ENCODE measurements at places on chromosomes 7 and 10.

- H3K27ac ChIP-seq: no peak overlapping the region
- no peaks in the 10 kb centered on the region for H3K4me1 ChIP-seq
- peaks cover 4% of the 10 kb centered on the region for H3K36me3 ChIP-seq
- H3K4me3 ChIP-seq: no peak overlapping the region
- no peaks in the 10 kb centered on the region for H3K27me3 ChIP-seq
- no peak for DNase-seq
These were observed 137.7 kb downstream of the ZMIZ1 start for GRCh38 chr10:79206300-79207095.

DNA sequence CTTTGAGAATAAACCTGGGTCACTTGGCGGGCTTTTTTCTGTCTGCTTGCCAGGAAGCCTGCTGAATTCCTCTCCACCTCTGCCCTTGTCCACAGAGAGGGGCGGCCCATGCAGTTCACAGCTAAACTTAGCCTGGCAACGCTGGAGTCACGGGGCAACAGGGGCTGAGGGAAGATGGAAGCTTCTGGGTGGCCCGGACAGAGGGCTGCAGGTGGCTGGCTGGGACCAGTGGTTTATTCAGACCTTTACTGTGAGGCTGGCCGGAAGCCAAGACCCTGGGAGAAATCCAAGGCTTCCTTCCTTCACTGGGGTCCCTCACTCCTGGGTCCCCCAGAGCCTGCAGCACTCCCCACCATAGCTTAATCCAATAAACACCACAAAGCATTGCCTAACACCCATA is 17.0 kb downstream of the ITPRIP start:
- no peaks in the 10 kb centered on the region for H3K27me3 ChIP-seq
- H3K36me3 ChIP-seq: peaks cover 33% of the 10 kb centered on the region
- peak overlapping the region; percentile 69 for H3K4me3 ChIP-seq

DNA sequence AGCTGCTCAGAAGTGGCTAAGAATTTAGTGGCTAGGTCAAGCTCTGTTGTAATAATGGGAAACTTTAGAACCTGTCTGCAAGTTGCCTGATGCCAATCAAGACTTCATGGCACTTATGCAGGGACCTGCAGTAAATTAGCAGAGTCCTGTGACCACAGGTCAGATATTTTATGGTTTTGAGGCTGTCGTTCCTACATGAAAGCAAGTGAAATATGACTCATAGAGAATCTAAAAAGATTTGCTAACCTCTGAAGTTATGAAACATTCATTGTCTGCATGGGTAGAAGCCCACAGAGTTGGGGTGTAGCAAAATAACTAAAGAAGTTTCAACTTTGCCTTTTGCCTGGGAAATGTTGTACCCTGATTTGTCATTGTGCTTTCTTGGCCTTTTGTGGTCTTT is 32.3 kb downstream of the SLC39A12 start:
- no peaks in the 10 kb centered on the region for H3K4me1 ChIP-seq
- H3K27ac ChIP-seq: no peak overlapping the region
- DNase-seq: no peak

DNA sequence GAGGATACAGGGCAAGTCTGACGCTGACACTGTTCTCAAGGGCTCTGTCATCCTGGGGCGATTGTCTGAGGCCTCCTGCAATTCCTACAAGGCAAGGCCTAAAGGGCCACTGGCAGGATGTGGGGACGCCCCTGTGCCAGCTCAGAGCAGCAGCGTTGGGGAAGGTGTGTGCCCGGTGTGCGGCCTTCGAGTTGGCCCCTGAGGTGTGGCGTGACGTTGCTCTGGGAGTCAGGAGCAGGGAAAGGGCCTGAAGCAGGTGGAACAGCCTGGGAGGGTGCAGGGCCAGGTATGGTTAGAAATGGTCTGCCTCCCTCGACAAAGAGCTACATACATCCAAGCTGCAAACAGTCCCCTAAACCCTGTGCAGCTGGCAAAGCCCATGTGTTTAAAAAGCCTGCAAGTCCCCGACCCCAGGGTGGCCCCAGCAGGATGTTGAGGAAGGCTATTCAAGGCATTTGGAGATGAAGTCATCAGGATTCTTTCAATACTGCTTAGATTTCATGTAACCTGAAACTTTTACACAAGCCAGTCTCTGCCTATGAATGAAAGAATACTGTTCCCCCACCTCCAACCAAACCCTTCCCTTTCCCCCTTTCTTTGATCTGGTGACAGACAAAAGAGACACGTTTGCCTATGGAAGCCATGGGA is 142.5 kb upstream of the TNS3 start:
- H3K4me1 ChIP-seq: no peaks in the 10 kb centered on the region
- H3K36me3 ChIP-seq: no peaks in the 10 kb centered on the region
- H3K27me3 ChIP-seq: no peaks in the 10 kb centered on the region
- H3K27ac ChIP-seq: no peak overlapping the region
- no peak for DNase-seq
- no peak overlapping the region for H3K4me3 ChIP-seq

- no peaks in the 10 kb centered on the region for H3K4me1 ChIP-seq
- peaks cover 2% of the 10 kb centered on the region for H3K36me3 ChIP-seq
- DNase-seq: no peak
- H3K27me3 ChIP-seq: peaks cover 38% of the 10 kb centered on the region
- no peak overlapping the region for H3K4me3 ChIP-seq
These were observed 48.4 kb upstream of the CCDC3 start for GRCh38 chr10:13049774-13050420.

DNA sequence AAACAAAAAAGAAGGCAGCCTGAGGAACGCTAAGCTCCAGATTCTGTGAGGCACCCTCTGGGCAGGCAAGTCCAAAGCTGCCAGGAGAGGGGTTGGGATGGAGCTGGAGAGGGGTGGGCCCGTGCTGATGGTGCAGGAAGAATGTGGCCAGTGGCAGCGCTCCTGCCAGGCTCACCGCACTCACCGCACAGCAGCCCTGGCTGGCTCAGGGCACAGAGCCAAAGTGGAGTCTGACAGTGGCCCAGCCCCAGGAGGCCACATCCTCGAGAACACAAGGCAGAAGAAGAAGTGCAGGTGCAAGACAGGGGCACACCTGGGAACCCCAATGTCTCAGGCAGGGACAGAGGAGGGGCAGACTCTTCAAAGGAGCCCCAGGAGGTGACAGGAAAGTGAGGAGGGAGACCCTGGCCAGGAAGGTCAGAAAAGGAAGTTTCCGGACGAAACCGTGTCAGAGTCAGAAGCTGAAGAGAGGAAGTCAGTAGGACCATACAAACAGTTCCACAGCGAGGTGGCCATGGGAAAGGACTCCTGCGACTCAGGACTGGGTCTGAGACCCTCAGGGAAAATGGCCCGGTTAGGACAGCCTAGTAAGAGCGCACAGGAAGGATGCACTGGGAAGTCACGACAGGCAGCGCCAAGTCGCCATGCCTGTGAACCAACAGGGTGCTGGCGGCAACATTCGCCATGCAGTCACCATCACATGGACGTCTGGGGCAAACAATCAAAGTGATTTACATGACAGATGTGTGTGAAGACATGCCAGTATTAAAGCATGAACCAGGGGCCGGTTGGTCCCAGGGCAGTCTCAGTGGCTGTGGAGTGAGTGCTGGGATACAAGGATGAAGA is 54.4 kb downstream of the COBL start:
- no peak overlapping the region for H3K4me3 ChIP-seq
- H3K27me3 ChIP-seq: peaks cover 21% of the 10 kb centered on the region

DNA sequence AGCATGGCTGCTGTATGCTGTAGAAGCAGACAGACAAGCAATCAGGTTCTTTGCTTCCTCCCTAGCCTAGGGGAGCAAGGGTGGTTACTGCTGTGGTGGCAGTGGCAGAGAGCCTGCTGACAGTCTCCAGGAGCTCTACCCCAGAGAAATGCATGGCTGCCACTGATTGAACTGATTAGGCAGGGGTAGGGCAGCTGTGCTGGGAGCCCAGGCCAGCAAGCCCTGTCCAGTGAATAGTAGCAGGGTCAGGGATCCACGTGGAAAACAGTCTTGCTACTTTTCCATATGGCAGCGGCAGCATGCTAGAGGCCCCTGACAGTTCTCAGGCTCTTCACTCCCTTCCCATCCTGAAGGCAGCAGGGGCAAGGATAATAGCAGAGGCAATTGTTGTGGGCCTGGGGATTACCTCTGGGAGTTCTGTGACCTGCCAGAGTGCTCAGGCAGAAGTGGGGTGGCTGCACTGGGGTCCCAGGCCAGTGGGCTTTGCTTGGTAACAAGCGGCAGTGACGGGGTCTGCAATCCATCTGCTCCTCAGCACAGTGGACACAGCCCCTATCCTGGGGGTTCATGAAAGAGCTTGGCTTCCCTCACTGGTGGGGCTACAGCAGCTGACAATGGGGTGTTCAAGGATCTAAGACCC is 558.8 kb upstream of the GHITM start:
- no peak for DNase-seq
- no peak overlapping the region for H3K27ac ChIP-seq
- no peaks in the 10 kb centered on the region for H3K36me3 ChIP-seq
- H3K27me3 ChIP-seq: no peaks in the 10 kb centered on the region
- H3K4me1 ChIP-seq: no peaks in the 10 kb centered on the region

DNA sequence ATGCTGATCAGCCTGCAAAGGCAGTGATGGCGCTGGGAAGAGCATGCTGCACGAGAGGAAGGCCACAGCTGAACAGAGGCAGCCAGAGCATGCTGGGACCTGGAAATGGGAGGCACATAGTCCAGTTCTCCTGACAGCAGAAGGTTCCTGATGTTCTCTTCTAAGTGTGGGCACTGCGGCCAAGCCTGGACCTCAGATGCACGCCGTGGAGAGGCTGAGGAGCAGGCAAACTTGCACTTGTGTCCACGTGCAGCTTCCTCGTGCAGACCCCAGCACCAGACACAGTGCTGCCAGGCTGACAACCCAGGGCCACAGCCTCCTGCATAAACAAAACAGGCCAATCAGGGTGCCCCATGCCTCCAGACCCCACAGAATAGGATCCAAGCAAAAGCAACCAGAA is 93.5 kb upstream of the LANCL2 start:
- H3K27ac ChIP-seq: no peak overlapping the region
- DNase-seq: no peak
- no peaks in the 10 kb centered on the region for H3K36me3 ChIP-seq
- H3K4me1 ChIP-seq: no peaks in the 10 kb centered on the region

GRCh38 chr10:129790715-129791446 is 173.2 kb downstream of the EBF3 start:
- peaks cover 6% of the 10 kb centered on the region for H3K36me3 ChIP-seq
- no peak for DNase-seq
- no peaks in the 10 kb centered on the region for H3K27me3 ChIP-seq
- H3K4me1 ChIP-seq: no peaks in the 10 kb centered on the region
- no peak overlapping the region for H3K27ac ChIP-seq

DNA sequence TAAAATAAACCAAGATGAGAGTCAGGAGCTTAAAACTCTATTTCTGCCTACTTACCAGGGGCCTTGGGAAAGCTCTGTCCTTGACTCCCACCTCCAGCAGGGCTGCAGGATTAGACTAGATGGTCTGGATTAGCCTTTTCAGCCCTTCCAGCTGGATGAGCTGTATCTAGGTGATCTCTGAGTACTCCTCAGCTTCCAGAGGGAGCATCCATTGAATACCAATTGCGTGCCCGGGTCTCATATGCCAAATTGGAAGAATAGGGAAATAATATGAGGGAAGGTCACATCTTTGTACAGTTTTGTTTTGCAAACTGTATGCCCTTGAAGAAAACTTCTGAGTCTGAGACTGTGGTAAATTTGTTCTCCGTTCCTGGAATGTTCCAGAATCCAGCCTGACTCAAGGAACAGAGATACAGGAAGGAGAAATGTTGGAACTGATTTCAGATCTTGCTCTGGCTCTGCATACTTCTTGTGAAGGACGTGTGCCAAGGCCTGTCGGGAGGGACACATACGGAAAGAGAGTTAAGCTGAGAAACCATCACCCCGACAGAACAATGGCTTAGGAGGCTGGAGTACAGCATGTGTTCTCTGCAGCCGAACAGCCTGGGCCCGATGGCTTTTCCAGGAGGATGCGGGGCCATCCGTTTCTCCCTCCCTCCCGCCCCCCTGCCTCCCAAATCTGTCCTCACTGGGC is 44.9 kb downstream of the MINDY4 start:
- no peak overlapping the region for H3K27ac ChIP-seq
- no peaks in the 10 kb centered on the region for H3K36me3 ChIP-seq
- H3K4me1 ChIP-seq: no peaks in the 10 kb centered on the region
- no peak for DNase-seq
- no peaks in the 10 kb centered on the region for H3K27me3 ChIP-seq
- H3K4me3 ChIP-seq: no peak overlapping the region

- no peak overlapping the region for H3K4me3 ChIP-seq
- H3K4me1 ChIP-seq: no peaks in the 10 kb centered on the region
- no peak for DNase-seq
- no peak overlapping the region for H3K27ac ChIP-seq
- peaks cover 14% of the 10 kb centered on the region for H3K27me3 ChIP-seq
These were observed 133.3 kb downstream of the TEX36 start for GRCh38 chr10:125549653-125550052.
